ENCODE measurements at places on chromosomes 4 and X.

- DNase-seq, result no peak
These were observed 47.9 kb downstream of the BMP2K start for GRCh38 chr4:78824001-78824400.

DNA sequence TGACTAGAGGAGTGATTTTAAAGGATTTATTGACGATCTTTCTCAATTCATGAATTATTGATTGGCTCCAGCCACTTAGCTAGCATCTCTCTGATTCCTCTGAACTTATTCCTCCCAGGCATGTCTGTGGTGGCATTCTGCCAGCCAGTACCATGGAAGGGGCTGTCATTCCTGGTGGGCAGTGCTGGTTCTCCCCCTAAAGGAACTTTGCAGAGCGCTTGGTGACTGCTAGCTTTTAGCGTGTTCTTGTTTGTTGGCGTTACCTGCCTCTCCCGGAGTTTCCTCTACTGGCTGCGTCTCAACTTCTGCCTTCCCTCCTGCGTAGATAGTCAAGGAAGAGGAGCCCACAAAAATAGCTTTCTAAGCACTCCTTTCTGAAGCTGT lies 19.3 kb downstream of the SRD5A3 start:
- no peak for DNase-seq

GRCh38 chrX:44816367-44816766 lies 27.5 kb upstream of the DUSP21 start:
- no peak for DNase-seq

DNA sequence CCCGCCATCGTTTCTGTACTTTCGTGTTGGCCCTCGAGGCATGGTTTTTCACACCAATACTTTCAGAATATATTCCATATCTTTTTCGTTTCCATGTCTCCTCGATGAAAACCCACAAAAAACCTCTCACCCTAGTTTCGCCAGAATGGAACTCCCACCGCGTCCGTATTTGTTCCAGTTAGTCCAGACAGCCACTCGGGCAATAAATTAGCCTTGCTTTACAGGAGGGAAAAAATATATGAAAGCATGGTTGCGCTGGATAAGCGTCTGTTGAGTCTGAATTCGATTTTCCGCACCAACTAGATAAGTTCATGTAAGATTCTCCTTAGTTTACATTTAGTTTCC lies 550 bp upstream of the CHM start:
- DNase-seq, result no peak

DNA sequence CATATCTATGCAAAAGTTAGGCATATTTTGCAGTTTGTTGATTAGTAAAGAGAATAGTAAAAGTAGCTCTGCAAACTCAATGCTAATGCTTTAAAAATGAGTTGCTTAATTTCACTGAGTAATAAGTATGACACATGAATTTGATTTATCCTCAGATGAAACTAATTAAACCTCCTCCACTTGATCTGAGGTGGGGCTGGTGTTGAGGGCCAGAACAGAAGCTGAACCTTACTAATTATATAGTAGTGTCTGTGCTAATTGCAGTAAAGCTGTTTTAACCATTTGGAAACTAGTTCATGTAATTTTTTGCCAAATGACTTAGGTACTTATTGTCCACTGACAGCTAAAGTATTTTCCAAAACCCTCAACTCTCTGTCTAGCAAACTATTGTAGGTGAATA lies 7.7 kb upstream of the PGAM4 start:
- DNase-seq, result no peak

DNA sequence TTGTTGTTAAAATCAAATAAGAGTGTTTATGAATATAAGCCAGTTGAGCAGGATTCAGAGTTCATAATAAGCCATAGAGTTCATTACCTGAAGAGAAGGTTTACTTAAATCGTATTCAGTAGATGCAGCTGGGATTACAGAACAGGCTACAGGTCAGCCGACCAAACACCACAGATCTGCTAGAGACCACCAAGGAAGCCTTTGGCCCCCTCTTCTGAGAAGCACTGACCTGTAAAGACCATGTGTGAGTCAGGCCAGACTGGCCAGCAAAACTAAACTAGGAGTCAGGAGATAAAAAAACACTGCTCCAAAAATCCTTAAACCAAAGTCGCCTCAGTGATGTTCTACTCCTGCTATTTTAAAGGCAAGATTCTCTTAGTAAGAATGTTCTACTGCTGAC lies 1125.5 kb downstream of the FAT4 start:
- no peak for DNase-seq

DNA sequence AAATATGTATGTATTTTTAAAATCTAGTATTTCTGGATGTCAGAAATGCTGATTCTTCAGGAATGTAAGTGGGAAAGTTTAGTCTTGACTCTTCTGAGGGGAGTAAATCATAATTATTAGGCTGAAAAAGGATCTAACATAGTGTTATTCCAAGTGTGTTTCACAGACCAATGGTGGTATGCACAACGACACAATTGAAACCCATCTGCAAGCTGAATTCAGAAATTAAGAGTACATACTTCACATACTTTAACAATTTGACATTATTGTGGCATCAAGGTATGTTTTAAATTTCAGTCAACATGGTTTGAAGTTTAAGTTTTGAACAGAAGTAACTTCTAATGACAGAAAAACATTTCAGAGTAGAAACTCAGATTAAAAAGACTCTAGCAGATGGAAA lies 236.7 kb downstream of the SLC7A11 start:
- DNase-seq, result no peak

GRCh38 chrX:39167791-39168190 lies 366.5 kb downstream of the MID1IP1 start:
- no peak for DNase-seq

DNA sequence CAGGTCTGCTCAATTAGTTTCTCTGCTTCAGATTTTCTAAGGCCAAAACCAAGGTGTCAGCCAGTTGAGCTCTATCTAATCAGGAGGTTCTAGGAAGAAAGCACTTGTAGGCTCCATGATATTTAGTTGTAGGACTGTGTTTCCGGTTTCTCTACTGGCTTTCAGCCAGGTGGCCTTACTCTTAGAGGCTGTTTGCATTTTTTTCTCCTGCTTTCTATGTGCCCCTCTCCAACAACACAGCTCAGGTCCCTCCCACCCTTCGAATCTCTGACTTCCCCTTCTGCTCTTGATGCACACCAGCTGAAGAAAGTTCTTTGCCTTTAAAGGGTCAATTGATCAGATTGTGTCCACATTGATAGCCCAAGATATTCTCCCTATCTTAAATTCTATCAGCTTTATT lies 245.2 kb downstream of the RAB28 start:
- no peak for DNase-seq

DNA sequence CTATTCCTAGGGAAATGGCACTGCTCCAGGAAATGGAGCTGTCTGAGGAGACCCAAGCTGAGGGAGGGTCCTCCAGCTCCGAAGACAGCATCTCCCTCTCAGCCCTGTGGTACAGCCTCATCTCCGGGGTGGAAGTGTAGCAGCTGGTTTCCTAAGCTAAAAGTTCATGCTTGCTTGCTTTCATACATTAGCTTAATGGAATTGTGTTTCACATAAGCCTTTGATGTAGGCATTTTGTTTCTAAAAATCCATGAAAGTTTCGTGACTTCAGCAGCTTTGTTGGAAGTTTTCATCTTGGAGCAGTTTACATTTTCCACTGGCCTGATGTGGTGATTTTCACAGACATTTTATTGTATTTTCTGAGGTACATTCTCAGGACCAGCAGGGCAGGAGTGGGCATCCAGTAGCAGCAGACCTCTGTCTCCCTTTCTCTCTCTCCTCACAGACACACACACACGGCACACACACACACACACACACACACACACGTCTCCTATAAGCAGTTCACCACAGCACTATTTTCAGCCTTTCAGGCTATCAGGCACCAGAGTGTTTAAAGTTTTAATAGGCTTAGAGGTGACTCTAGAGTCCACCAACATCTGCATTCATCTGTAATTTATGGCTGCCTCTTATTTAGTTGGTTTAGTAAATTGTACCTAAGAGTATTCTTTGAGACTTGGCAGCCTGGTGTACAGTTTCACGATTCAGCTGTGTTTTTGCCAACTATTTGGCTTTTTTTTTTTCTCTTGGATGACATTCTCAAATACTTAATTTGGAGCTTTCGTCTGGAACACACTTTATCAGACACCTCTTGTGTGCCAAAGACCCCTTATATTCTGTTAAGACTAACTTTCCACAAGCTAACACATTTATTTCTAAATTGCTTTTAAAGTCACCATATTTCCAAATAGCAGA lies 225.8 kb upstream of the SFRP2 start:
- no peak for DNase-seq

DNA sequence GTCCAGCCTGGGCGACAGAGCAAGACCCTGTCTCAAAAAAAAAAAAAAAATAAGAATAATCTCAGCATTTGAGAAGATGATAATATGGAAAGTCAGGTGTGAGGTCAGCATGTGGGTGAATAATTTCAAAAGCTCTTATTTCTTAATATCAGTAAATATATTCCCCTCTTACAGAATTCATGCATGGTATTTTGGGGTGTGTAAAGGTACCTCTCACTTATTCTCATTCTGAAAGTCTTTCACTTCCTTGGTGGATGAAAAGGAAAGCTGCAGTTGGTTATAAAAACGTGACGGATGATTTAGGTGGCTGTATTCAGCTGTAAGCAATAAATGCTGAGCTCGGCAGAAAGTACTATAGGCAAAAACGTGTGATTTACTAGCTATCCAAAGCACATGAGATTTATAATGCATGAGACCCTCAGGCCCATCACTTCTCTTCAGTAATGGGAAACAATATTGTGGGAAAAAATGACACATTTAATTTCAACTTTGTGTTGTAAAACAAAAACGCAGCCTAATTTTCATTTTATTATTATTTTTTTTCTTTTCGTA lies 353.2 kb upstream of the MAGEB2 start:
- DNase-seq, result no peak

DNA sequence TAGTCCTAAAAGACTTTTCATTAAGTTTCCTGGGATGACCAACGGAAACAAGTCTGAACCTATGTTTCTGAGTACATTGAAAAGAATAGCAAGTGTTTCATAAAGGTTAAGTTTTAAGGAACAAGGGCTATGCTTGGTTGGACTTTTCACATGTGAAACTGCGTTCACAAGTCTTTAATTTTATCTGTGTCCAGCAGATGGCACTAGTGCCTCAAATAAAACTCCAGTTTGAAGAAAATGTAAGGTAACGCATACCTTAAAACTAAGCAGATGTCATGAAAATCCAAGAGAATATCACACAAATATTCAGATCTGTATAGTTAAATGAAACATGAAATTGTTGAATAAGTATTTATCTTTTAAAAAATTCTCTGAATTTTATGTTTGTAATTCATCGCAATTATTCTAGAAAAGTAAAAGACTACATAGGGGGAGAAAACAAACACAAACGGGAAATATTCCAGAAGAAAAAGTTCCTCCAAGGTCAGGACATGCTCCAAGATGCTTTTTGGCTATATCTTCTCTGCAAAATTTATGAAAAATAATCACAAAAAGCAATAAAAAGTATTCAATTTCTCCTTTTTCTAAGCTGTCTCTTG lies 89.6 kb upstream of the MAD2L1 start:
- peak; percentile 48 for DNase-seq

GRCh38 chr4:2436301-2436700 lies 17.5 kb downstream of the CFAP99 start:
- DNase-seq, result no peak

- DNase-seq, result no peak
These were observed 70.1 kb downstream of the PRSS12 start for GRCh38 chr4:118282692-118283091.

DNA sequence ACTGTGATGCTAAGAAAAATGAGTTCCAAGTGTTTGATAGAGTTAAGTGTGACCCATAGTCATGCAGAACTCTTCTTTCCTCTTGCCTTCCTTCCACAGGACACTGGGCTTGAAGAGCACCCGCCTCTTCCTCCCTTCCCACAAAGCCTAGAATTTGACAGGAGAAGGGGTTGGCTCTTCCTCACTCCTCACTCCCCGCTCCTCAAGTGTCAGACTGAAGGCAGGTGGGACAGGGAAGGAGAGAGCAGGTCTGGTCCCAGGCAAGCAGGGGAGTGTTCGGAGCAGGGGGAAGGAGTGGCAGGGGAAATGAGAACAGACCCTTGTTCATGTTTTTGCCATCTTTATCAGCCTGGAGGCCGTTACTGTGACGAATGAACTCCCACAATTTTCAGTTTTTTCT lies 10.7 kb downstream of the MAGED2 start:
- DNase-seq, result no peak

DNA sequence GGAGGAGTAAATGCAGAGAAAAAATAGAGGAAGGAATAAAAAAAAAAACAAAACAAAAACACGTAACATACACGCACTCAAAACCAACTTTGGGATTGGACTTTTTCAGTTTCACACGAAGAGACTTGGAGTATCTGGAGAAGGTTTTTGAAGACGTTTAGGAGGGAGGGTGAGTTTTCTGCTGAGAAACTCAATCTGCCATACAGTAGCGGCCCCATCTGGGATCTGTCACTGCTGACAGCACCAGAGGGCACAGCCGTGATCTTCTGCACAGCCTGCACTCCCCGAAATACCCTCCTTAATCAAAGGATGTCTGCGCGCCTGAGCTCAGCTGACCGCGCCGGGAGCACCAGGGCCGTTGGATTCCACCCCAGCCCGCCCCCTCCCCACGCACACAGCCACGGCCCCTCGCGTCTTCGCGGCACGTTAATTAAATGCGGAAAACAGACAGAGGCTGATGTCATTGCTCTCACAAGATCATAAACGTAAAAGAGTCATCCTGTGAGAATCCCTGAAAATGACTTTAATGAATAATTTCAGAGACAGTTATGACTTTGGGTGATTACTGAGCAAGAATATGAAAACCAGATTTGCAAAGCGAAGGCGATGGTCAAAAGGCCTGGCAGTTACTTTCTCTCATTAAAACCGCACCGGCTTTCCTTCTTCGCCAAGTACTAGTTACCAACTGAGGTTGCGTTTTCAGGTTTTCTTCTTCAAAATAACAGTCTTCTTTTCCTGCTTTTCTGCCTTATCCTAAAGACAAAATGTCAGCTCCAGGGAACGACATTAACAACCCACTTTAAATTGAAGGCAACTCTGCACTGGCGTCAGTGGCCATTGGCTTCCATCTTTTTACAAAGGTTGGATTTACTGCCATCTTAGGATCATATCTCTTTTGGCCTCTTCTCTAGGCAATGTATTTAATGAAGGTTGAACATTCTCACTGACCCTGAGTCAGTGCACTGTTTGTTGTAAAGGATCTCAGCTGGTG lies 10.6 kb downstream of the HAND2 start:
- DNase-seq, result no peak

- no peak for DNase-seq
These were observed 472.5 kb downstream of the INPP4B start for GRCh38 chr4:142373610-142374009.

- peak; percentile 18 for DNase-seq
These were observed 53.8 kb downstream of the VSIG4 start for GRCh38 chrX:65985922-65986588.

GRCh38 chr4:98610926-98611676 lies 47.3 kb downstream of the TSPAN5 start:
- no peak for DNase-seq
